CD4-positive, CD25-positive, alpha-beta regulatory T cell (primary cell): ENCODE measurements at places on chromosomes 16 and 17. TPM values are rescaled to one million over a fixed set of nuclear protein-coding genes. Genes with fewer than 3 reads are reported as not detected.

HBA1 gene
- not detected for polyA plus RNA-seq

GRCh38 chr16:54062361-54063278 is 224.0 kb downstream of the IRX3 start:
- DNase-seq, result no peak

DNA sequence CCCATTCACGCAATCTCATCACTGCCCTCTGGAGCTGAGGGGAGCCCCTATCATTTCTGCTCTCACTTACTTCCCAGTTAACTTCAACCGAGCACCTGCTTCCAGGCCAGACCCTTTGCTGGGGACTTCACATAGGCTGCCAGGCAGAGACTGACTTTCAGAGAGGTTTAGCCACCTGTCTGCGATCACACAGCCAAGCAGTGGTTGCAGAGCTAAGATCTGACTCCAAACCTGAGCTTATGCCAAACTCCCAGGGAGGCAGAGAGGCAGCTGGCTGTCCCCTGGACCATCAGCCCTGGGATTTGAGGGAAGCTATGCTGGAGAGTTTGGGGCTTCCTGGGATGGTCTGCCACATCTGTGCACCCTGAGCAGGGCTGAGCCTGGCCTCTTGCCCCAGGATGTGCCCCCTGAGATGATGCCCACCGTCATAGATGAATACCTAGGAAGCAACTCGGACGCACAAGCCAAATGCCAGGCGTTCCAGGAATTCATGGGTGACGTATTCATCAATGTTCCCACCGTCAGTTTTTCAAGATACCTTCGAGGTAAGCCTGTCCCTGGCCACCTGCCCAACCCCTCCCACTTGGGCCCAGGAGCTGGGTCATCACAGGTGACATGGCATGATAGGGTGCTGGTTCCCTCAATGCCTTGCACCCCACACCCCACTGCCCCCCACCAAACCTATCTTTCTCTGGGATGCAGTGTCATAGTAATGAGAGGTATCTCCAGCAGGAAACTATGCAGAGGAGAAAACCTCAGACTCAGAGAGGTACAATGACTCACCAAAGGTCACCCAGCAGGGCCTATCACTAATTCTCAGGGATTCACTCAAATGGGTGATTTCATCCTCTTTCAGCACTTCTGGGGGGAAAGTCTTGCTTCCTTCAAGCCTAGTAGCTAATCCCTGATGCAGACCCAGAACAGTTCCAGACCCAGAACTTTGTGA is 10.0 kb downstream of the CES3 start:
- no peak for DNase-seq

DNA sequence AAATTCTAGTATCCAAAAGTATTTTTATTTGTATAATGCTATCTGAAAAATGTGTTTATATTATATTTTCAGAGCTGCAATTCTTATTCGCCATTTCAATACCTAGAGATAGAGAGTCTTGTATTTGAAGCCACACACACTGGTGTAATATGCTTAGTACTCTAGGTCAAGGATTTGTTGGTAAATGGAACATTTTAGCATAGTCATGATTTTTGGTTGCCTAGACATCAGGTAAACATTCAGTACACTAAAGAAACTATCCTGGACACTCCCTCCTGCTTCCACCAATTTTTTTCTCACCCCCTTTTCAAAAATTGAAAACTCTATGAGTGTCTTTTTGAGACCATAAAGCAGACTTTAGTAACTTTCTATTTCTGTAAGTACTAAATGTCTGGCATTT is 20.8 kb downstream of the ABHD15 start:
- no peak for DNase-seq

EPN3 gene
- not detected for polyA plus RNA-seq

DNA sequence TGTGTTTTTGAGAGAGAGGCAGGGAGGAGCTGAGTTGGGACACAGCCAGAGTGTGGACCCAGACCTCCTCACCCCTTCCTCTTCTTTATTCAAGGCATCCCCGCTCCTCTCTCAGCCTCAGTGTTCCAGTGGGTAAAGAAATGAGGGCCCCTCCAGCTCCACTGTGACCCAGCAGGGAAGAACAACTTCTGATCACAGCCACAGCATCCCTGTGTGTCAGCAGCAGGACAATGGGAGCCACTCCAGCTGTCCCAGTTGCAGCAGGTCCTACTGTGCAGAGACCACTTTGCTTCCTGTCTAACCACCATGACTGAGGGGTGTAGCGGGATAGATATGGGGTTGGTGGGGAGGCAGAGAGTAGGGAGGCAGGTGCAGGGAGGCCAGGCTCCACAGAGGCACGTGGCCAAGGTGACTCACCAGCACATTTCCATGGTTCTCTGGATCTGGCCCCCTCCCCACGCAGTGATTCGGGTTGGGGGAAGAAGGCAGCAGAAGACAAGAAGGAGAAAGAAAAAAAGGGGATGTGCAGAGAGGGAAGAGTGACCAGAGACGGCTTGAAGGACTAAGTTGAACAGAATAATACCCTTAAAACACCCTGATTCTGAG is 24.5 kb downstream of the PIK3R5 start:
- DNase-seq, result no peak

- no peak for DNase-seq
Observed at GRCh38 chr17:43573579-43574321, 27.6 kb upstream of the ETV4 start.
